ENCODE measurements at places on chromosomes 4 and X.

DNA sequence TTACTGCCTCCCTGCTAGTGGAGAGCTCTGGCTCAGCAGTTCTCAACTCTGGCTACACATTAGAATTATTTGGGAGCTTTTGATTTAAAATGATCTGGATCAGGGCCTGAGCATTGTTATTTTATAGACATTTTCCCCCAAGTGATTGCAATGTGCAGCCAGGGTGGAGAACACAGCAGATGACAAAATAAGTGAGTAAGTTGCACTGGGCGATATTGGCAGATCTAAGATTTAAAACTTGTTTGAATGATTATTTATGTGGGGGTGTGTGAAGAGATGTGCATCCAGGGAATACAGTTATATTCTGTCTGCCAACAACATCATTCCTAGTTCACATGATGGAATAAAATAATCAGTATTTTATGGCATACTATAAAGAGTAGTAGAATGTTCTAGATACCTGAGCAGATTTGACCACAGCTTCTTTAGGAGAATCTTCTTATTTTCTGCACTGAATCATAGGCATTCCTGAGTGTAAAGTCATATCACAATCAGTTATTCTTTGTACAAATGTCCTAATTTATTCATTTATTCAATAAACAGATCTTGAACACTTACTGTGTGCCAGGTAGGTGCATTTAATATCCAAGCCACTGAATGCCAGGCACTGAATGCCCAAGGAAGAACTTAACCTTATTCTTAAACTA is 123.9 kb downstream of the UCHL1 start:
- no peak for DNase-seq

DNA sequence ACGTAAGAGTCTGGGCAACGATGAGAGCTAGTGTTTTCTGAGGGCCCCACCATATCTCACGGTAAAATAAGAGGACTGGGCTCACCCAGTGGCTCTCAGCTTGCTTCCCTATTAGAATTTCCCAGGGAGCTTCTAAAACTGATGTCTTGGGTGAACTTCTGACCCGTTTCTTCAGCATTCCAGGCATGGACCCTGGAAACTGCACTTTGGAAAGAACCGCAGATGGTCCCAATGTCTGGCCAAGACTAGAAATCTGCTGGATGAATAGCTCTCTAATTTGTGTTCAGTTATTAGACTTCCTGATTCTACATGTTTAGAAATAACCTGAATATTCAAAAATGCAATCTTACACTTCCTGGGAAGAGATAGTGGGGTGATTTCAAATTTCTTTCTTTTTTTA is 127.8 kb downstream of the ANOS1 start:
- no peak for DNase-seq

DNA sequence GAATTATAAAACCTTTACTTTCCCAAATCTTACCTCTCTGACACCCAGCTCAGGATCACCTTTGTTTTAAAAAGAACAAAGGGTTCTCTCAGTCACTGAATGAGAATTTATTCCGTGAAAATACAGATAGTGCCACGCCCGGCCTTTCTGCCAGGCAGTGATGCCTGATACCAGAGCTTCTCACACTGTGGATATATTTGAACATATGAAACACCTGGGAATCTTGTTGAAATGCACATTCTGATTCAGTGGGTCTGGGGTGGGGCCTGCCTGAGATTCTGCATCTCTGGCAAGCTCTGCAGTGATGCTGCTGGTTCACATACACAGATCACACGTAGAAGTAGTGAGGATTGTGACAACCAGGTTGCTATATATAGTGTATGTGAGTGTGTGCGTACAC is 46.0 kb downstream of the ELOVL6 start:
- no peak for DNase-seq

- no peak for DNase-seq
Observed at GRCh38 chr4:68391436-68391835, 41.5 kb upstream of the YTHDC1 start.

DNA sequence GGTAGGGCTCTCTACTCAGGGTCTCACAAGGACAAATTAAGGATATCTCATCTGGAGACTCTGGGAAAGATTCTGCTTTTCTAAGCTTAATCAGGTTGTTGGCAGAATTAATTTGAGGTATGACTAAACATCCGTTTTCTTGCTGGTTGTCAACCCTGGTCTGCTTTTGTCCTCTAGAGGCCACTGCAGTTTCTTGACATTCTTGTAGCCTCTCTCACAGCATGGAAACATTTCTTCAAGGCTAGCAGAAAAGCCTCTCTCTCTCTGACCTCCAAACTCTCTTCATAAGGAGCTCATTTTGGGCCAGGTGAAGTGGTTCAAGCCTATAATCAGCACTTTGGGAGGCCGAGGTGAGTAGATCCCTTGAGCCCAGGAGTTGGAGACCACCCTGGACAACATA is 749.5 kb upstream of the PCDH7 start:
- DNase-seq = peak; percentile 7

DNA sequence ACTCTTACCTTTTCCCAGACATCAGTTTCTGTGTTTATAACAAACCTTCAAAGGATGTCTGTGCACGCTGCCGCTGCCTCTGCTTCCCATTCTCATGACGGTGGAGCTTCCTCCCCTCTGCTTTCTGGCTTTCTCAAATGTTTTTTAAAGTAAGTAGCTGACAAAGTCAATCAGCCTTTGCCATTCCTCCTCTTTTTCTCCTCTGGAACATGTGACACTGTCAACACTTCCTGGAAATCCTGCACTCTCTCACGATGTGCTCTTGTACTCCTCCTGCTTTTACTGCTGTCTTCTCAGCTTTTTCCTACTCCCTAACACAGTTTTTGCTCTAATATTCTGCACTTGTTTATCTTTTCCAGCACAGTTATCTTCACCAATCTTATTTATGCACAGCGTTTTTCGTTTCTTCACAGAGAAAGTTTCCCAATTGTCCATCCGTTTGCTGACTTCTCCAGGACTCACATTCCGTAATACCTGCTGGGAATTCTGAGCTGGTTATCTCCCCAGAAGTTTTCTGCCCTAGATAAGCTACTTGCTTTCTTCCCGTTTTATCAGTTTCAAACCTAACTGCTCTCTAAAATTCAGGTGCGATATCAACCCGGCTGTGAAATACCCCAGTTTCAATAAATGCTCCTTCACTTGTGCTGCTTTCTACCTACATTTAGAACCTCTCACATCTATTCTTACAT is 465.6 kb upstream of the AGA start:
- no peak for DNase-seq

- no peak for DNase-seq
Observed at GRCh38 chrX:30835373-30835772, 53.7 kb downstream of the TAB3 start.

- DNase-seq = no peak
Observed at GRCh38 chrX:129953334-129953648, 29.1 kb upstream of the BCORL1 start.

DNA sequence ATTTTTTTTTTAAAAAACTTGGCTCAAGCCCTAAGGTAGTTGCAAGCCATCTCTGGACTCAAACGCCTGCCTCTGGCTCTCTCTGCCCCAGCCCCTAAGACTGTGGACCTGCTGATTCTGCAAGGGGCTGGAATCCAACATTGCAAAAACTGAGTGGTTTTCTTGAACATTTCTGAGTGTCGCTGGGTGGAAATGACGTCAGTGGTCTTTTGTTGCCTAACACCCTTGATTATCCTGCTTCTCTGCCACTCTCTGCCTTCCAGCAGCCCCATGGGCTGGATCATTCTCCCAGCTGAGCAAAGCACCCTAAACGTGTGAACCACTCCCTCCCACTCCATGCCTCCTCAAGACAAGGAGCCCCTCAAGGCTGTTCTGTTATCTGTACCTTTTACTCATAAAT is 16.6 kb downstream of the BST1 start:
- DNase-seq = no peak

GRCh38 chrX:154402622-154403127 is 4.5 kb downstream of the RPL10 start:
- no peak for DNase-seq

DNA sequence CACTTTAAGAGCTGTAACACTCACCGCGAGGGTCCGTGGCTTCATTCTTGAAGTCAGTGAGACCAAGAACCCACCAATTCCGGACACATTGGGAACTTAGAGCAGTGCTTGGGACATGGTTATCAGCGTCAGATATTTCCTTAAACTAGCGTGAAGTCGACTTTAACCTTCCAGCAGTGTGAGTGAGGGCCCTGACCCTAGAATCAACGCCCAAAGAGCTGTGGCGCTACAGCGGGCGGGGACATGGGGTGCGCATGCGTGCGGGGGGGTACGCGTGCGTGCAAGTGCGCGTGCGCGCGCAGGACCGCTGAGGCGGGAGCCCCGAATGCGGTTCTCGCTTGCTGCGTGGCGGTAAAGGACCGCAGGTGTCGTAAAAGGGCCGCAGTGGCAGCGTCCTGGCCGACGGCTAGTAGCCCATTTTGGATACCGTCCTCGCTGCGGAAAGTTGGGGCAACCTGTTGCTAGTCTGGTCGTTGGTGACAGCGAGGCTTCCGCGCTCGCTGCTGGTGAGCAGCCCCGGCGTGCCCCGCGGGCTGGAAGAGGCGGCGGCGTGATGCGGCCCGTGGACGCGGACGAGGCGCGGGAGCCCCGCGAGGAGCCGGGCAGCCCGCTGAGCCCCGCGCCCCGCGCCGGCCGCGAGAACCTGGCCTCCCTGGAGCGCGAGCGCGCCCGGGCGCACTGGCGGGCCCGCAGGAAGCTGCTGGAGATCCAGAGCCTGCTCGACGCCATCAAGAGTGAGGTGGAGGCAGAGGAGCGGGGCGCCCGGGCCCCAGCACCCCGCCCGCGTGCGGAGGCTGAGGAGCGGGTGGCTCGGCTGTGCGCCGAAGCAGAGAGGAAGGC is 19.8 kb upstream of the S100P start:
- DNase-seq = peak; percentile 86

DNA sequence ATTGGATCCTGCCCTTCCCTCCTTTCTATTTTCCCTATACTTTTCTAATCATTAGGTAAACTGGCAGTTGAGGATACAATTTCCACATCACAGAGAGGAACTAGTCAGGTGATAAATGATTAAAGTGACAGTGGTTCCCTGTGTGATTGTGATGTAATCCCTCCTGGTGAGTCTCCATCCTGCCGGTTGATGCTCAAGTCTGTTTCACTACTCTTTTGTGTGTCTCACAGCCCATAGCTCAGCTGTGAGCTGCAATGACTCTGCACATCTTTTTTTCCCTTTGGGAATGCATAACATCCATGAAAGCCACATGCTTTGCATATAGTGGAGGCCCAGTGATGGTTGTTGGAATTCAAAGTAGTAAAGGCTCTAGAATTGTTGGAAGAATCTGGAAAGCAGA is 60.4 kb downstream of the CCNI start:
- DNase-seq = no peak

GRCh38 chrX:68508799-68509198 is 9.9 kb downstream of the YIPF6 start:
- DNase-seq = no peak

DNA sequence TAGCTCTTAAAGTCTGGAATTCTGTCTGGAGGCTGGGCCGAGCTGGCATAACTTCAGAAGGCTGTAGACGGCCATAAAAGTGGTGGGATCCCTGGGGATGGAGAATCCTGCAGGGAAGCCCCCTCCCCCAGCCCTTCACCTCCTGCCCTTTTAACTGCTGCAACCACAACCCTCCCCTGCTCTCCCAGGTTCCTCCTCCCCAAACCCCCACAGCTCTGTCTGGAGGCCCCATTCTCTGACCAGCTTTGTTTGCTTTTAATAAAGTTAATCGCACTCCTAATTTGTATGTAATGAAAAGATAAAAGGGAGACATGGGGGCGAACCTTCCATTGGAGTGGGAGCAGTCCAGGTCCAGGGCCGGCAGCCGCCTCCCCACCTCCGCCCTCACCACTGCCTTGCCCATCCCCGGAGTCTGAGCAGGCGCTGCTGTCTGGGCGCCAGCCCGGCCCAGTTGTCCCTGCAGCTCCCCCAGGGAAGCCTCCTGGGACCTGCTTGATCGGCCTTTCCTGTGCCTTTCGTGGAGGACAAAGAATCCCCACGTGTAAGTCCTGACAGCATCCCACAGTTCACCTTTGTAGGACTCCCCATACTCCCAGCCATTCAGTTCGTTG is 84.3 kb downstream of the PJA1 start:
- no peak for DNase-seq
